Ovary (tissue), 10 donors: ENCODE measurements at places on chromosomes 7 and 10. TPM values are rescaled to one million over a fixed set of nuclear protein-coding genes. Genes with fewer than 3 reads are reported as not detected.

GRCh38 chr7:80929619-80930018 is 10.8 kb upstream of the SEMA3C start:
- H3K27me3 ChIP-seq, result no peaks in the 10 kb centered on the region
- no peak for DNase-seq
- H3K4me3 ChIP-seq, result no peak overlapping the region
- H3K4me1 ChIP-seq, result no peaks in the 10 kb centered on the region
- no peak overlapping the region for H3K27ac ChIP-seq

Gene MYO1G
- total RNA-seq, result 0.48 TPM

DNA sequence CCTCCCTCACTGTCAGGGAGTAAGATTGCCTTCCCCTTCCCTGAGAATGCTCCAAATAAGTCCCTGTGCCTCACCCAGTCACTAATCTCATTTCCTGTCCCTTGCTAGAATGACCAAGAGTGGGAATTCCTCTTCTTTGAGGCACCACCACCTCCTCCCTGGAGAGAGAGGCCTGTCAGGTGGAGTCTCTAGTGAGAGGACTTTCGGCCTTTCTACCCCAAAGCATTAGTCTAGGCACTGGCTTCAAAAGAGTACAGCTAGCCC is 145.0 kb downstream of the PTPN20 start:
- no peak for DNase-seq
- H3K36me3 ChIP-seq, result no peaks in the 10 kb centered on the region
- no peaks in the 10 kb centered on the region for H3K4me1 ChIP-seq
- no peak overlapping the region for H3K4me3 ChIP-seq

Gene RASSF4
- total RNA-seq, result 21.9 TPM

GRCh38 chr7:22666732-22667131 is 60.3 kb upstream of the IL6 start:
- H3K27me3 ChIP-seq, result no peaks in the 10 kb centered on the region
- H3K4me3 ChIP-seq, result no peak overlapping the region
- no peaks in the 10 kb centered on the region for H3K36me3 ChIP-seq
- no peaks in the 10 kb centered on the region for H3K4me1 ChIP-seq
- H3K27ac ChIP-seq, result no peak overlapping the region

- no peak overlapping the region for H3K27ac ChIP-seq
- H3K27me3 ChIP-seq, result no peaks in the 10 kb centered on the region
- H3K4me1 ChIP-seq, result peaks cover 1% of the 10 kb centered on the region
- DNase-seq, result peak; percentile 56
- no peak overlapping the region for H3K4me3 ChIP-seq
These were observed 204.6 kb downstream of the ARHGAP21 start for GRCh38 chr10:24518981-24519597.

DNA sequence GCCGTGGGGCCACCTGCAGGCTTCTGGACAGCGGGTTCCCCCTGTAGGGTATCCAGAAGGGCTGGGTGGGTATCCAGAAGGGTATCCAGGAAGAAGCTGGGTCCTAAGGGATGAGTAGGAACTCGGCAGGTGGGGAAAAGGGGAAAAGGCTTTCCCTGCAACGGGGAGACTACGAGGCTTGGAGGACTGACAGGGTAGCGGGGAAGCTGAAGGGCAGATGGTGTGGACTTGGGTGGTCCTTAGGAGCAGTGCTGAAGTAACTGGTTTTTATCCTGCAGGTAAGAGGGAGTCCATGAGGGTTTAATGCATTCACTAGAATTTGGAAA is 525 bp downstream of the UBE2D4 start:
- H3K27me3 ChIP-seq, result no peaks in the 10 kb centered on the region
- peak overlapping the region; percentile 80 for H3K27ac ChIP-seq
- peak overlapping the region; percentile 68 for H3K4me3 ChIP-seq
- no peak for DNase-seq

Gene ADAM22
- 3.4 TPM for total RNA-seq

Gene PRPS1L1
- total RNA-seq, result not detected

DNA sequence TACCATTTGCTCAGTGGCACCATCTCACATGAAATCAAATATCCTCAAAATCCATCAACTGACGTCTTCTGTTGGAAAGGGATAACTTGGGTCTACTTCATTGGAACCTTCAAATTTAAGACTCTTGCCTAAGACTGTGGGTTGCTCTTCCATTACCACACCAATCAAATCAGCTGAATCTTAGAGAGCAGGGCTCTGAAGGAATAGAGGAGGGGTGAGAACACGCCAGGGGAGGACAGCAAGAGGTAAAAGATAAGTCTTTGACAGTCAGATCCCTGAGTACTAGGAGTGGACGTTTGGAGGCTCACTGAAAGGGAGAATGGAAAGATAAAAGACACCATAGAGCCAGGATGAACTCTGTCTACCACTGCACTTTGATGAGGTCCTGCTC is 107.5 kb downstream of the CCDC71L start:
- no peak overlapping the region for H3K27ac ChIP-seq
- DNase-seq, result no peak

- H3K36me3 ChIP-seq, result no peaks in the 10 kb centered on the region
- H3K4me3 ChIP-seq, result no peak overlapping the region
- no peaks in the 10 kb centered on the region for H3K27me3 ChIP-seq
These were observed 12.2 kb downstream of the SSMEM1 start for GRCh38 chr7:130219871-130220270.

GRCh38 chr10:99658622-99659030 is 683 bp upstream of the ENTPD7 start:
- peak; percentile 34 for DNase-seq
- H3K27ac ChIP-seq, result no peak overlapping the region
- H3K4me3 ChIP-seq, result peak overlapping the region; percentile 83
- no peaks in the 10 kb centered on the region for H3K27me3 ChIP-seq
- no peaks in the 10 kb centered on the region for H3K36me3 ChIP-seq

Gene TFR2
- not detected for total RNA-seq
